ENCODE measurements at places on chromosomes 7 and 10.

DNA sequence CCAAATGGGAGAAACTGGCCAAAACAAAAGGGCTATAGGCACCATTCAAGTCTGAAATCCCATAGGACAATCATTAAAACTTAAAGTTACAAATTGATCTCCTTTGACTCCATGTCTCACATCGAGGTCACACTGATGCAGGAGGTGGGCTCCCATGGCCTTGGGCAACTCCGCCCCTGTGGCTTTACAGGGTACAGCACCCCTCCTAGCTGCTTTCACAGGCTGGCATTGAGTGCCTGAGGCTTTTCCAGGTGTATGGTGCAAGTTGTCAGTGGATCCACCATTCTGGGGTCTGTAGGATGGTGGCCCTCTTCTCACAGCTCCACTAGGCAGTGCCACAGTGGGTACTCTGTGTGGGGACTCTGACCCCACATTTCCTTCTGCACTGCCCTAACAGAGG is 662.1 kb downstream of the XPNPEP1 start:
- no peak for DNase-seq

GRCh38 chr10:91487911-91488582 is 77.9 kb downstream of the HECTD2 start:
- no peak for DNase-seq

- no peak for DNase-seq
Measured at GRCh38 chr10:107616463-107617410, 452.2 kb upstream of the SORCS1 start.

- DNase-seq = no peak
Measured at GRCh38 chr10:112755446-112756234, 194.4 kb upstream of the TCF7L2 start.

- DNase-seq = no peak
Measured at GRCh38 chr7:120344276-120344675, 71.3 kb downstream of the KCND2 start.

- DNase-seq = peak; percentile 56
Measured at GRCh38 chr10:98308669-98309365, 40.8 kb upstream of the LOXL4 start.

DNA sequence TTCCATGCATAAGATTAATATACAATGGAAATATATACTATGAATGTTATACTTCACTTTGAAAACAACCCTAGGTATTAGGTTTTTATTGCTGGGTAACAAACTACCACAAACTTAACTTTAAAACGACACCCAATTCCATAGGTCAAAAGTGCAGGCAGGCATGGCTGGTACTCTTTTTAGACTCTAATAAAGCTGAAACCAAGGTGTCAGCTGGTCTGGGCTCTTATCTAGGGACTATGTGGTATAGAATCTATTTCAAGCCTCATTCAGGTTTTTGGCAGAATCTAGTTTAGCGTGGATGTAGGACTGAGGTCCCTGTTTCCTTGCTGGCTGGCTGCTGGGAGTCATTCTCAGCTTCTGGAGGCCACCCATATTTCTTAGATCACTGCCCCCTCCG is 65.0 kb upstream of the TMEM168 start:
- no peak for DNase-seq

DNA sequence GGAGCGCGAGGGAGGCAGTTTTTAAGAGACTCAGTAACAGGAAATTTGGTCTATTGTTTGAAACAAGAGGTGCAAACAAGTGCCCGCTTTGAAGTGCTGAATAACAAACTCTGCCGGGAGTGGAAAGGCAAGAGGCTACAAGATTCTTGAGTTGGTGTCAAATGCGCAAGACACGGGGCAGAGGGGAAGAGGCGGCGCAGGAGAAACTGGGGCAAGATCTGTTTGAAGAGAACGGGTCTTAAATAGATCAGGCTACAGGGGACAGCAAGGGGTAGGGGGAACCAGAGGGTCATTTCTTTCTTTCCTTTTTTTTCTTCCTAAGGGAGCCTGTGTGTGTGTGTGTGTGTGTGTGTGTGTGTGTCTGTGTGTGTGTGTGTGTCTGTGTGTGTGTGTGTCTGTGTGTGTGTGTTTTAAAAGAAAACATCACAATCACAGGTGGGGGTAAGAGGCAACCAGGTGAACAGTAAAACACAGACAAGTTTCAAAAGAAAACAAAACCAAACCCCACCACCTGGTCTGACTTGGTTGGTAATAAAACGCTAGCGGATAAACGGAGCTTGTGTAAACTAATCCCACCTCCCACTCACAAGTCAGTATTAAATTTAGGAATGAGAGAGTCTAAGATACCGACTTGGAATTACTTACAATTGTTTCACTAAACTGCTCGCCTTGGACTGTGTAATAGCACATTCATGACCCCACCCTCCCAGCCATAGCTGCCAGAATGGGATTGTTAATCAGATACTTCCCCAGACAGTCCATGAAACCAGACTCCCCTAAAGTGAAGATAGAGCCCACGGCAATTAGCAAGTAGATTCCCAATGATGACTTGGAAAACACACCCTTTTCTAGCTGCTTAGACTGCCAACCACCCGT is 13.1 kb upstream of the CUX1 start:
- DNase-seq = peak; percentile 46

GRCh38 chr7:114527589-114527988 is 113.0 kb downstream of the FOXP2 start:
- DNase-seq = no peak

GRCh38 chr10:131818510-131819234 is 82.1 kb upstream of the PPP2R2D start:
- no peak for DNase-seq

GRCh38 chr7:52340067-52340466 is 695.4 kb upstream of the POM121L12 start:
- DNase-seq = no peak

GRCh38 chr7:28722684-28723083 is 235.4 kb downstream of the TRIL start:
- DNase-seq = no peak

DNA sequence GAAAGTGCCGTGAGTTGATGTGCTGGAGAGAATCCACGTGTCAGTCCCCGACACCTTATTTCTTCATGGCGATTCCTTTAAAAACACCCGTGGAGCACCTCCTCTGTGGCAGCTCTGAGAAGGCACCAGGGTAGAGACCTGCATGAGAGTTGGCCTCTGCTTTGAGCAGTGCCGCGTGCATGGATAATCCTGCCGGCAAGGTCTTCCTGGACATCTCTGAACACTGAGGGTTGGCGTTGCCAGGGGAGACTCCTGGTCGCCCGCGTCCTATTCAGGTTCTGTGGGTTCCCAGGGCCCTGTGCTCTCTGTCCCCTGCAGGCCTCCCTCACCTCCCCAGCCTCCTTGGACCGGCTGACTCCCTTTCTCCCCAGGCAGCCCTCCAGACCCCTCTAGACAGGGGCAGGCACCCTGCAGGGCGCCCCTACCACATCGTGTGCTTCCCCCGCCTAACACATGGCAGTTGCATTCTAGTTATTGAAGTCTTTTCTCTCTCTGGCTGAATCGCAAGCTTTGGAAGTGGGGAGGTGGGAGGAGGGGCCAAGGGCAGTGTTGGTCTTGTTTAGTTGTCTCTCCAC is 95.6 kb downstream of the MKI67 start:
- DNase-seq = no peak

GRCh38 chr10:48598243-48598935 is 6.5 kb downstream of the ARHGAP22 start:
- DNase-seq = no peak

- no peak for DNase-seq
Measured at GRCh38 chr7:26419198-26419597, 127.5 kb downstream of the SNX10 start.

DNA sequence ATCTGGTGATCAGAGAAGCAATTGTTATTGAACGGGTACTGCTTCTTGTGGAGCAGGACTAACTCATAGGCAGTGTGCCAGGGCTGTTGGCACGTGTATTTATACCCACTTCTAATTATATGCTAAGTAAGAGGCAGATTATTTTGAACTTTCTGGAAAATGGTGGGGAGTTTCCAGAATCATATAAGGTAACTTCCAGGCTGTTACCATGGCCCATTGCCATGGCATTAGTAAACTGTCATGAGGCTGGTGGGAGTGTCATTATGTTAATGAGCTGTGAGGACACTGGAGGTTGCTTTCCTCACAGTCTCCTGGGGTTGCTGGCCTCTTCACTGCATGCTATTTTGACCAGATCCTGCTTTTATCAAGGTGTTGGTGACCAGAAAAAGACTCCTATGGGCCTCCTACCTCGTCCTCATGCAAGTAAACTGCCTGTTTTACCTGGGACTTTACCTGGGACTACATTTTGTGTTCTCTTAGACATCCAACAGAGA is 122.6 kb downstream of the KCND2 start:
- no peak for DNase-seq

- no peak for DNase-seq
Measured at GRCh38 chr7:129315960-129316359, 91.1 kb downstream of the AHCYL2 start.

- no peak for DNase-seq
Measured at GRCh38 chr10:19096501-19097073, 48.0 kb downstream of the MALRD1 start.

GRCh38 chr10:16779384-16779915 is 37.8 kb downstream of the RSU1 start:
- DNase-seq = no peak

DNA sequence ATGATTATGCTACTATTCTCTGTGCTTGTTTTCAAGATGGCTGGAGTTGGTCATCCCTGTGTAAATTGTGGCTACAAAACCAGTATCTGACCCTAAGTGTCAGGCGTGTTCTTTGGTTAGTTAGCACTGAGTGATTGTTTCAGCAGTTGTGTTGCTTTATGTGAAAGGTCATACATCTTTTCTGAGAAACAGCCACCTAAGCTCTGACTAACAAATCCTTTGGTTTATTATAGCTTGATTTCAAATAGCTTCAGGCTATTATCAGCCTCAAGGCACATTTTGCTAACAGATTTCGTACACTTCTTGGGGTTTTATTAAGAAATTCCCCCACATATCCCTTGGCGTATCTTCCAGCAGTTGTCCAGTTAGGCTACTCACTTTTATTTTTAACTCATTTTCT is 4.8 kb upstream of the ADRB1 start:
- no peak for DNase-seq

DNA sequence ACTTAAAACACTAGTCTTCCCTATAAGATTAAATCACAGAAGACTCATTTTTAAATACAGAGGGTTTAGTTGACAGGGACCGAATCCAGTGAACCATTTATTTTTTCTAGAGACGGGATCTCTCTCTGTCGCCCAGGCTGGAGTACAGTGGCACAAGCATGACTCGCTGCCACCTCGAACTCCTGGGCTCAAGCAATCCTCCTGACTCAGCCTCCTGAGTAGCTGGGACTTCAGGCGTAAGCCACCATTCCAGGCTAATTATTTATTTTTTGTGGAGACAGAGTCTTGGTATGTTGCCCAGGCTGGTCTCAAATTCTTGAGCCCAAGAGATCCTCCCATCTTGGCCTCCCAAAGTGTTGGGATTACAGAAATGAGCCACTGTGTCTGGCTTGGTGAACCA is 20.9 kb upstream of the LYZL1 start:
- no peak for DNase-seq

DNA sequence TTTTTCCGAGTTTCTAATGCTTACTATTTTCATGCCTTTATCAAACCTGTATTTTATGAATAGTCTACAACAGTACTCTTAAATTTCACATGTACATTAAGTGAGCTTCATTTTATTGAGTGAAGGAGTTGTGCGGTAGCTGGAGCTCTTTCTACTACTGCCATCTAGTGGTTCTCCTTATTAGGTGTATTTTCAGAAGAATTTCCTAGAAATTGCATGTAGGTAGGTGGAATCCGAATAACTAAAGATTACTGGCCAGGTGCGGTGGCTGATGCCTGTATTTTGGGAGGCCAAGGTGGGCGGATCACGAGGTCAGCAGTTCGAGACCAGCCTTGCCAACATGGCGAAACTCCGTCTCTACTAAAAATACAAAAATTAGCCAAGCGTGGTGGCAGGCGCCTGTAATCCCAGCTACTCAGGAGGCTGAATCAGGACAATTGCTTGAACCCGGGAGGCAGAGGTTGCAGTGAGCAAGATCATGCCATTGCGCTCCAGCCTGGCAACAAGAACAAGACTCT is 38.3 kb downstream of the LRRC72 start:
- peak; percentile 26 for DNase-seq

DNA sequence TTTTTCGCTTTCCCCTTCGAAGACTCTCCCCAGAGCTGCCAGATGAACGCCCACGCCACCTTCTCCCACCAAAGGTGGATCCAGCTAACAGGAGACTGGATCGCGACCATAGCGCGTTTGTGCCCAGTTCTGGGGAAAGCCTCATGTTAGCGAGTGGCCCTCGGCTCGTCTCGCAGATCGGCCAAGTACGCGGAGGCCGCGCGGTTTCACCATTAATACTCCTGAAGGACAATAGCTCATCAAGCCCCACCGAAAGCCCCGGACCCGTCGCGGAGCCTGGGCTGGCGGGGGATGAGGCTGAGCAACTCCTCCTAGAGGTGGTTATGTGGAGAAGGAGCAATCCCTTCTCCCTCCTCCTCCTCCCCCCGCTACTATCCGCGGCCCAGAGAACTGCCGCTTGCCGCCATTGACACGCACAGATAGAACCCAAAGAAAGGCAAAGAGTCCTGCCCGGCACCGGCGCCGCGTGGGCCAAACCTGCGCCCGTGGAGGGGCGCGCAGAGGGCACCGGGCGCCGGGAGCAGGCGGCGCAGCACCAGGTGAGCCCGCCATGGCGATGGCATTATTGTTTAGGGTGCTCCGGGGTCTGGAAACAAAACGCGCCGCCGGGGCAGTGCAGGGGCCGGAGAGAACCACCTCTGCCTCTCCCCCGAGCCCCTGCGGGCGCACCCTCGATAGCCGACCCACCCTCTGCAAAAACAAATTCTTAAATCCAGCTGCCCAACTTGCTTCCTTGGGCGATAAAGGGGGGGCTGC is at the start of gene MACROH2A2:
TSS of gene MACROH2A2 (plus strand) at position 385 of the 756 bp plus-strand sequence. CDS start 22,813 bp downstream, outside the sequence.
- DNase-seq = peak; percentile 99

DNA sequence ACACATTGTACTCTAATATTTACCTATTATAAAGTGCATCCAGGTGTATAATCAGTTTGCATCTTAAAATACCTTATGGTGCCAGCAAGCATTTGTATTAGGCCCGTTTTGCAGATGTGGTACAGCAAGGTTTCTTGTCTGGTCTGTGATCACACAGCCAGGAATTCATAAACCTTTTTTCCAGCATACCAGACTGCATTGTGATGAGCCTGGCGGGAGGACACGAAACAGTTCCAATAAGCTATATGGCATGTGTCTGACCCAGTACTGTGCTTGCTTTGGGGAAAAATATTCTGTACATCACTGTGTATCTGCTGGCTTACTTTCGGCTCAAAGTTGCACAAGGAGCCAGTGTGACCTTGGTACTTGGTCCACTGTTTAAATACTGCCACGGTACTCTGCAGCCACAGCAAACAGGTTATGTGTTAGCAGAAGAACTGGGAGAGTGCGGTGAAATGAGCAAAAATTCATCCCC is 36.3 kb downstream of the CHN2 start:
- no peak for DNase-seq

GRCh38 chr7:7177044-7177517 is 5.3 kb upstream of the C1GALT1 start:
- no peak for DNase-seq

DNA sequence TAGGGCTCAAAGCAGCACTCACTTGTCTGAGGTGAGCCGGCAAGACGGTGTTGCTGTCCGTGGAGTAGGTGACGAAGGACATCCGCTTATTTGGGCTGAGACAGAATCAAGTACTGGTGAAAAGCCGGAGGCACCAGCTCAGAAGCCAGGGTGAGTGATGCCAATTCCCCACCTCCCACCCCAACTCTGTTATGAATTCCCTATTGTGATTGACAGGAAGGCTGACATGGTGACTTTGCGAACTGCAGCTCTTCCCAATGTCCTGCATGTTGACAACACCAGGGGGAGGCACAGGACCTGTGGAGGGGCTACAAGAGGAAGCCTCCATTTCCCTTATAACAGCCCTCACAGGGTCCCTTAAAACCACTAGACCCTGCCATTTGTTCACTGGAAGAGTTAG is 52.3 kb upstream of the MSMB start:
- no peak for DNase-seq

All from right kidney (tissue), 9 donors.